Stimulated activated CD4-positive, alpha-beta T cell treated with anti-CD3 and anti-CD28 coated beads, TNF-alpha, amount 100 ng/mL, for 4 hours (primary cell): ENCODE measurements at places on chromosomes 1 and 21.

DNA sequence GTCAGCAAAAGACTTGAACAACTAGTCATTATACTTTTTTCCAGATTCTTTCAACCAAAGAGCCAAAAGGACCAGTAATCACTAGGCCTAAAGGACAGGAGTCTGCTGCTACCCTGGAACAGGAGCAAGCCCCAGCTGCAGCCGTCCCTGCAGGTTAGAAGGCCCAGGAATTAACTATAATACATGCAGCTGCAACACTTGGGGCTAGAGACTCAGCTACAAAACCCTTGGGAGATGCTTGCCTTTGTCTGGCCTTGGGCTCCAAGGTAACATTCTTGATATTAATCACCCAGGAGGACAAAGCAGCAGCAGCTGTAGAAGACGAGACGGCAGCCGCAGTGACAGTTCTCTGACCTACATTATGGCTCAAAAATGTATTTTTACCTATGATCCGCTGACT, 841.2 kb upstream of the ADGRL4 start:
- no peak for DNase-seq

GRCh38 chr1:74699331-74699730, 25.7 kb upstream of the ERICH3 start:
- DNase-seq, result no peak

DNA sequence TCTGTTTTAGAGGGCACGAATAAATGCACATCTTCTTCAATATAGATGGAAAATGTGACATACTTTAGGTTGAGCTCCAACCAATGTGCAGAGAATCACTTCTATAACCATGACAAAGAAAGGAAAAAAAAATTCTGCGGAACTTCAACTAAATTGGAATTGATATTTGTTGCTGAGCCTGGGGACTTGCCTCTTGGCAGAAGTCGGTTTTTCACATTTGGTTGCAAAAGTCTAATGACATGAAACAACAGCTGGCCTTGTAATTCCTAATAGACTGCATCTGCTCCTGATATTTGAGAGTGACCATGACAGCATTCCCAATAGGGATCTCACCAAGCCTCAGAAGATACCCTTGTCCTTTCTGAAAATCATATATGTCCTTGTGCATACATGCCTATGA, 112.8 kb downstream of the PRRX1 start:
- DNase-seq, result no peak

GRCh38 chr1:71053758-71054157, 6.1 kb upstream of the PTGER3 start:
- DNase-seq, result no peak

DNA sequence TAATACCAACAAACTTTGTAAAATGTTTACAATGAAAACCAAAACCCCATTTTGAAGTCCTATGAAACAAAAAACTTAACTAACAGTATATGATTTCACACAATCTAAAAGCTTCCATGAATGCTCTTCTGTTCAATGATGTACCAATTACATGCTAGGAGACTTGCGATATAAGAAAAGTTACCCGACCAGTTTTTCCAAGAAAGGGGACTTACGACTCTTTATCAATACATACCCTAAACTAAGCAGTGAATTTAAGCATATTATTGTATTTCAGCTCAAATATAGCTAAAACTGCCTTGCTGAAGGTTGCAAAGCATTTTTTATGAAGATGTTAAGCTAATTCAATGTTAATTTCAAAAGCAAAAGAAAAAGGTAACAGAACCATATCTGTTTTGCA, 15.6 kb downstream of the SSX2IP start:
- no peak for DNase-seq

DNA sequence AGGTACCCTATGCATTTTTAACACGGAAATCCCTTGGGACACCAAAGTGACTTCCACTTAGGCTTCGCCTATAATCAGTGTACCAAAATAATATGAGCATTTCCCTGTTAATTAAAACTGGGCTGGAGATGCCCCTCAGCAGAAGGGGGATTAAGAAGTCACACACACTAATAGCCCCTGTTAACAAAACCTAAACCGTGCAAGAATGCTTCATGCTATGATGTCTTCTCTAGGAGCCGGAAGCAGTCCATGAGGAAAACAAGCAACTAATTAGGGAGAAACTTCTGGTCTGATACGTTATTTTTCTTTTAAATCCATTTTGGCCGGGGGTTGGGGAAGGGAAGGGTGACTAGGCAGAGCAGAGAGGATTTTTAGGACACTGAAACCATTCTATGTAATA, 123.4 kb downstream of the ESRRG start:
- no peak for DNase-seq

GRCh38 chr1:97834899-97835298, 85.9 kb downstream of the DPYD start:
- no peak for DNase-seq
